Dermis blood vessel endothelial cell (primary cell): ENCODE measurements at places on chromosomes 16 and 17. TPM values are rescaled to one million over a fixed set of nuclear protein-coding genes. Genes with fewer than 3 reads are reported as not detected.

AIPL1 gene
- not detected in 2 replicates for total RNA-seq

C17orf78 gene
- total RNA-seq, result not detected in 2 replicates

PYY gene
- total RNA-seq, result not detected in 2 replicates

ARHGAP44 gene
- 0.47 and 0.68 TPM in 2 replicates for total RNA-seq

SAMD14 gene
- 5.1 and 5.8 TPM in 2 replicates for total RNA-seq

TMEM238L gene
- total RNA-seq, result not detected in 2 replicates

CYBA gene
- total RNA-seq, result 135 and 286 TPM in 2 replicates

CNTNAP1 gene
- 12.3 and 41.2 TPM in 2 replicates for total RNA-seq

TEKT5 gene
- not detected in 2 replicates for total RNA-seq

CAMKK1 gene
- total RNA-seq, result 0.79 and 2.2 TPM in 2 replicates

NPTX1 gene
- under 0.01 and 0.23 TPM in 2 replicates for total RNA-seq

SDR42E2 gene
- total RNA-seq, result not detected in 2 replicates

ZNF469 gene
- 0.79 and 1.0 TPM in 2 replicates for total RNA-seq

GRIN2A gene
- total RNA-seq, result not detected in 2 replicates

MYL11 gene
- not detected in 2 replicates for total RNA-seq

OR4D1 gene
- not detected in 2 replicates for total RNA-seq

MYH2 gene
- not detected in 2 replicates for total RNA-seq

RASD1 gene
- 6.3 and 12.8 TPM in 2 replicates for total RNA-seq

CPPED1 gene
- 23.1 and 26.0 TPM in 2 replicates for total RNA-seq
